ENCODE measurements at places on chromosomes 7 and 10. TPM values are rescaled to one million over a fixed set of nuclear protein-coding genes. Genes with fewer than 3 reads are reported as not detected.

Gene RSBN1L
- 30.9 TPM for total RNA-seq

Gene GRID1
- total RNA-seq, result 0.11 TPM

Gene NEUROD6
- not detected for total RNA-seq

Gene GIGYF1
- 53.1 TPM for total RNA-seq

- H3K4me1 ChIP-seq, result peaks cover 25% of the 10 kb centered on the region
- DNase-seq, result no peak
- no peak overlapping the region for H3K27ac ChIP-seq
- peaks cover 7% of the 10 kb centered on the region for H3K36me3 ChIP-seq
- H3K27me3 ChIP-seq, result no peaks in the 10 kb centered on the region
These were observed 6.8 kb downstream of the PRPF18 start for GRCh38 chr10:13593535-13593934.

DNA sequence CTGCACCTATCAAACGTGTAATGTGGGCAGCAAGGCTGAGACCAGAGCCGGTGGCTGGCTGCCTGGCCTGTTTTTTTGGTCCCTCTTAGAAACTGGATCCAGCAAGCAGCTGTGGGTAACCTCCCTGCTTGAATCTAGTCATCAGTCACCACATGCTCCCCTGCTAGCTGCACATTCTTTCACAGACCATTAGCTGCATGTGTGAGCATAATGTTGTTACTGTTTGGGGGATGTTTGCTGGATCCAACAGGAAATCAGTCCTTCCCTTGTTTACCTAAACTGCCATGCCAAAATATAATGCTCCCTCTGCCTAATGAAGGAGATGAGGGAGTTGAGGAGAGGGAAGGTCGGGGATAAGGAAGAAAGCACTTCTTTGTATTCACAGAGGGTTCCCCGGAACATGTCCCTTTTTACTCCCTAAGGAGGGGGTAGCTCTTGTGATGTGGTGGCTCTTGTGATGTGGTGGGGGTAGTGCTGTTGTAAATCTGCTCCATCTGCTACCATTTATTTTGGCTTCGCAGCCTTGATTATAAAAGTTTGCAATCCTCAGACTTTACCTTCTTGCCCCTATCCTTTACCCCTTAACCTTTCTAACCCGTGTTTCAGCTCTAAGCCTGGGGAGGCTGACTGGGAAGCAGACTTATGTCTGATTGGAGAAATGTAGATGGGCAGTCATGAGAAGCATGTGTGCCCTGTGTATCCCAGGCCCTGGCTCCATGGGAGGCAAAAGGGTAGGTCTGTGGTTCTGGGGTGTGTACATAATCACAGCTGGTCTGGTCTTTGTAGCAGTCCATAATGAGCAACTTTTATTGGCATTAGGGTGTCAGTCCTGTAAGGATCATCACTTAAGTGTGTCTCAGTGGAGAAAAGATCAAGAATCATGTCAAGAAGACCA lies 20.8 kb downstream of the LOXL4 start:
- H3K4me3 ChIP-seq, result no peak overlapping the region
- no peak for DNase-seq
- H3K27me3 ChIP-seq, result no peaks in the 10 kb centered on the region
- no peaks in the 10 kb centered on the region for H3K4me1 ChIP-seq
- H3K27ac ChIP-seq, result no peak overlapping the region
- peaks cover 52% of the 10 kb centered on the region for H3K36me3 ChIP-seq

GRCh38 chr10:130863044-130863443 lies 448.5 kb downstream of the TCERG1L start:
- no peaks in the 10 kb centered on the region for H3K36me3 ChIP-seq
- no peak overlapping the region for H3K4me3 ChIP-seq
- H3K27me3 ChIP-seq, result no peaks in the 10 kb centered on the region
- no peak overlapping the region for H3K27ac ChIP-seq

DNA sequence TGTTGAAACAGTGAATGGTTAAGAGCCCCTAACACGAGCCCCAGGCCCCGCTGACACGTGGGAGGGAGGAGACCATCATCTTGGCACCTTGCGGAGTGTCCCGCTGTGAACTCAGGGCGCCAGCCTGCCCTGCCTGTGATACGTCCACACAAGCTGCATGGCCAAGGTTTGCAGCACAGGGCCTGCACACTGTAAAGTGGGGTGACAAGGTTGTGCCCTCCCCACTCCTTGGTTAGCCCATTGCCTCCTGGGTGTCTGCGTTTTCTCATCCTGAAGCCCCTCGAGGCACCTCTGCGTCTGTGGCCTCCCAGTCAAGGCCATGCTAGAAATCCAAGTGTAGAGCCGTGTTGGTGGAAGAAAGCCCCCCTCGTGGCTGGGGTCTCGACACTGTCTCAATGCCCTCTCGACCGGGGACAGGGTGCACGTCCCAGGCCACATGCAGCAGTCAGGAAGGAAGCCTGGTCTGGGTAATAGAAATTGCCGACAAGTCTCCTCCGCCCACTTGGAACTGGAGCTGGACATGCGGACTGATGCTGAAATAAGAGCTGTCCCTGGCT lies 192.1 kb downstream of the DNAJB6 start:
- H3K4me3 ChIP-seq, result no peak overlapping the region
- peak; percentile 63 for DNase-seq
- H3K27ac ChIP-seq, result no peak overlapping the region
- no peaks in the 10 kb centered on the region for H3K27me3 ChIP-seq
- no peaks in the 10 kb centered on the region for H3K36me3 ChIP-seq

DNA sequence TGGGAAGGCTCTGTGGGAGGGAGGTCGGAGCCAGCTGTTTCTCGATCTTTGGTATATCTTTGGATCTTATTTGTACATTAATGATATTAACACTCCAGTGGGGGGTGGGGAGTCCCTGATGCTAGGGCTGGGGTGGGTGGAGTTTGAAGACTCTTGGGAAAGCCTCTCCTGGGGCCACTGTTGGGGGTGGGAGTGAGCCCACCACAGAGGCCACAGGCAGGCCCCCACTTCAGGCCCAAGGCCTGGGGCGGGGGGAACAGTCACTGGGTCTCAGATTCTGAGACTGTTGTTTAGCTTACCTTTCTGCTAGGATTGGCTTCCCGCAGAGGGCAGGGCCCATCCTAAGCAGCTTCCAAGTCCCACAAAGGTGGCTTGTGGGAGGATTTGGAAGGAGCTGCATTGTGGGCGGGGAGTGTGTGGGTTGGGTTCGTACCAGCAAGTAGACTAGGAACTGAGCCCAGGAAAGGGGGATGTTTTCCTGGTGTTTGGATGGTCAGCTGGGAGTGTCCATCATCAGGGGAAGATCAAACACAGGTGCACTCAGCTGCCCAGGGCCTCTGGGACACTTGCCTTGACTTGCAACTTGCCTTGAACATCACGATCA lies 11.9 kb downstream of the YKT6 start:
- no peak overlapping the region for H3K27ac ChIP-seq
- H3K36me3 ChIP-seq, result peaks cover 59% of the 10 kb centered on the region
- DNase-seq, result no peak
- no peaks in the 10 kb centered on the region for H3K4me1 ChIP-seq
- no peak overlapping the region for H3K4me3 ChIP-seq
- H3K27me3 ChIP-seq, result no peaks in the 10 kb centered on the region

DNA sequence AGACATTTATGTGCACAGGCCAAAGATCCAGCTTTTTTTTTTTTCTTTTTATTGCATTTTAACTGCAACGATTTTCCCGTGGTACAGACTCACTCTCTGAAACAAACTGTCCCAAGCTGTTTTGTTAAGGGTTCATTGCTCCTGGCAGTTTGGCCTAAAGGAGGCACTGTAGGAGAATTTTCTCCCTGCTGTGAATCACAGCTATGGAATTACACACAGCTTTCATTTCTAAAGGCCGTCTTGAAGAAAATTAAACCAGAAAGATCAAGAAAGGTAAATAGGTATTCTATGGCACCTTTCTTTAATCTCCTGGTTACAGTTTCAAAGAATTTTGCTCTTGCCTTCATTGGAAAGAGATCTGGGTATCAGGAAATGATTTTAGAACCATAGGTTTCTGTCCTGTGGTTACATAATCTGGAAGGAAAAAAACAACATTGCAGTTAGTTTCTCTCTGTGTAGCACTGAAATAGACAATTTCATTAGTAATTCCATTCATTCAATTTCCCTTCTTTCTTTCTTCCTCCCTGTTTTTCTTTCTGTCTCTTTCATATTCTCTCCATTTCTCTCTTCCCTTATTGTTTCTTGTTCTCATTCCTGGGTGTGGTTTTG lies 51.2 kb downstream of the PDK4 start:
- peaks cover 5% of the 10 kb centered on the region for H3K4me1 ChIP-seq
- no peaks in the 10 kb centered on the region for H3K27me3 ChIP-seq
- H3K36me3 ChIP-seq, result no peaks in the 10 kb centered on the region
- DNase-seq, result no peak

DNA sequence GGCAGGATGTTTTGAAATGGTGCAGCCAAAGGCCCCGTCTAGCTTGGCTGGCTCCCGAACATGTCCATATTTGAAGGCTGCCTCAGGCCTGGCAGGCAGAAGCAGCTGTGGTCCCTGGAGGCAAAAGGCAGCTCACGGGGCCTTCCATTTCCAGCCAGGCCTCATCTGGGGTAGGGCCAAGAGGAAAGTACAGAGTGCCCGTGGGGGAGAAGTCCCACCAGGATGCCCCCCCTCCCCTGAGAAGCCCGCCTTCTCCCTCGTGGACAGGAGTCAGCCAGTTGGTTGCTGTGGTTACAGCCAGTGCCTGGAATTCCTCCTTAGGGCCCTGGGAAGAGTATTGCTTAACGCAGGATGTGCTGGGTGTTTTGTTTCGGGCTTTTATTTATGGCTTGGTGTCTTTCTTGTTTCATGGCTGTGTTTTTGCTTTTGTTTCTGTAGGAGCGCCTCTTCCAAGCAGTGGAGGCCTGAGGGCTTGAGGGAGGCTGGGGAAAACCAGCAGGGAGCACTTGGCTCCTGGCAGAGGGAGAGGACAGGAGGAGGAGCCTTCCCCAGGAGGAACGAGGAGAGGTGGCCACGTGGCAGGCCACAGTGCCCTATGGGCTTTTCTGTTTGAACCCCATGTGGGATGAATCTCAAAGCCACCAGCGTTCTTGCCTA lies 45.4 kb downstream of the CHST3 start:
- peak; percentile 82 for DNase-seq
- no peaks in the 10 kb centered on the region for H3K27me3 ChIP-seq
- no peak overlapping the region for H3K4me3 ChIP-seq
- H3K4me1 ChIP-seq, result peaks cover 40% of the 10 kb centered on the region
- no peaks in the 10 kb centered on the region for H3K36me3 ChIP-seq

GRCh38 chr10:34079702-34080484 lies 735.2 kb downstream of the PARD3 start:
- no peak for DNase-seq
- no peaks in the 10 kb centered on the region for H3K27me3 ChIP-seq
- H3K27ac ChIP-seq, result peak overlapping the region; percentile 57
- H3K36me3 ChIP-seq, result no peaks in the 10 kb centered on the region

DNA sequence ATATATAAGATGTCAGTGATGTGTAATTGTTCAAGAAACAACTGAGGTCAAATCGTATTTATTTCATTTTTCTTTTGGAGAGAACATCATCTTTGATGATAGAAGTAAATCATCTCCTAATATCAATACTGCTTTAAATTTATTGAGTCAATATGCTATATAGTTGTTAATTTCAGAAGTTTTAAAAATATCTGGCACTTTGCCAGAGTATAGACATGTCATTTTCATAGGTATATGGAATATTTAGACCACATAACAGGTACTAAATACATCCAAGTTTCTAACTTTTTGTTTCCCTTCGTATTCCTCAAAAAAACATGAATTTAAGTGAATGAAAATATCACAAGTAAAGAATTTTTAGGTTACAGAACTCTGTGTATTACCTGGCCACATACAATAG lies 577.8 kb downstream of the ARL4A start:
- H3K27me3 ChIP-seq, result no peaks in the 10 kb centered on the region
- no peak overlapping the region for H3K4me3 ChIP-seq
- H3K27ac ChIP-seq, result no peak overlapping the region
- no peak for DNase-seq
- no peaks in the 10 kb centered on the region for H3K36me3 ChIP-seq
- H3K4me1 ChIP-seq, result no peaks in the 10 kb centered on the region

DNA sequence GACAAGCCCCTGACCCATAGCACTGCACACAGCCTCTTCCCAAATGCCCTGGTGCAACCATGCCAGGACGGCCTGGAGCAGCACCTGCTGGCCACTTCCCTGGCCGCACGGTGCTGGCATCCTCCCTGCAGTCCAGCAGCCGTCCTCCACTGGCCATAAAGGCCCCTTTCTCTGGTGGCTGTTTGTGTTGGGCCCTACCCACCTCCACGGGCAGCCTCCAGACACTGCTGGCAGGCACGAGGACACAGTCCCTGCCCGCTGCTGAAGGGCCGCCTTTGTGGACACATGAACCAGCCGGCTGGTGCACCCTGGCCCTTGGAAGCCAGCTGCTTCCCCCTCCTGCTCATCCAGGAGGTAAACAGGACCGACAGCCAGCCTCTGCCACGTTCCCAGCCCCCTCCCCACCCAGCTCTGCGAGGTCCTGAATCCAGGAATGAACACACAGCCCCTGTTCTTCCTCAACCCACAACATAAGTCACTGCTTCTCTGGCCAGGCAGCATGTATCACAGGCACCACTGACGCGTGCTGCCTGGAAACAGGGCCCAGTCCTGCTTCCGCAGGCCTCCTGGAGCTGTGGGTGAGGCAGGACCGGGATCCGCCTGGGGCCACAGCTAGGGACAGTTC lies 43.8 kb downstream of the SPOCK2 start:
- H3K4me1 ChIP-seq, result peaks cover 12% of the 10 kb centered on the region
- no peak overlapping the region for H3K4me3 ChIP-seq
- DNase-seq, result no peak
- no peaks in the 10 kb centered on the region for H3K27me3 ChIP-seq
- H3K36me3 ChIP-seq, result no peaks in the 10 kb centered on the region
- H3K27ac ChIP-seq, result no peak overlapping the region

DNA sequence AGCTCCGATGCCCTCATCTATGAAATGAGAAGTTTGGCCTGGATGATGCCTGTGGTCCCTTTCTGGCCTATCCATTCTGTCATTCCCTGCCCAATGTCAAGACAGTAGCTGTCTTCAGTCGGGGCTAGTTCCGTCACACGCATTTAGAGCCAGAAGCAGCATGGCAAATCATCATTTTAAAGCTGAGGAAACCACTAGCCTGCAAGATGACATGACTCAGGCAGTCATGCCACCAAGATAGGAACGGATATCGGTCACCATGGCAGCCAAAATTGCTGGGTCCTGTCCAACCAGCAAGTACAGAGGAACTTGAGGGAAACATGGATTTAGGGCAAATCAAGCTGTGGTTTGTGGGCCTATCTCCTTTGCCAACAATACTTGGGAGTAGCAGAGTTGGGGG lies 64.5 kb upstream of the MRLN start:
- no peaks in the 10 kb centered on the region for H3K36me3 ChIP-seq
- H3K27me3 ChIP-seq, result no peaks in the 10 kb centered on the region
- H3K27ac ChIP-seq, result no peak overlapping the region
- peaks cover 8% of the 10 kb centered on the region for H3K4me1 ChIP-seq
- no peak overlapping the region for H3K4me3 ChIP-seq

GRCh38 chr10:7417103-7417623 lies 6.3 kb upstream of the SFMBT2 start:
- H3K27me3 ChIP-seq, result peaks cover 18% of the 10 kb centered on the region
- no peak overlapping the region for H3K4me3 ChIP-seq
- H3K36me3 ChIP-seq, result no peaks in the 10 kb centered on the region
- H3K27ac ChIP-seq, result no peak overlapping the region
- peaks cover 10% of the 10 kb centered on the region for H3K4me1 ChIP-seq
- no peak for DNase-seq

- H3K27me3 ChIP-seq, result no peaks in the 10 kb centered on the region
- no peak overlapping the region for H3K4me3 ChIP-seq
- H3K4me1 ChIP-seq, result no peaks in the 10 kb centered on the region
- no peak for DNase-seq
These were observed 19.8 kb upstream of the LANCL2 start for GRCh38 chr7:55345292-55345691.

Data from spleen (tissue), 13 donors.